Activated naive CD8-positive, alpha-beta T cell treated with anti-CD3 and anti-CD28 coated beads, Interleukin-2, amount 10 ng/mL, durations not matched to agents 7 days and 5 days (primary cell): ENCODE measurements at places on chromosomes 1 and 21.

- DNase-seq: no peak
These were observed 20.7 kb downstream of the RGS7 start for GRCh38 chr1:241336335-241336734.

DNA sequence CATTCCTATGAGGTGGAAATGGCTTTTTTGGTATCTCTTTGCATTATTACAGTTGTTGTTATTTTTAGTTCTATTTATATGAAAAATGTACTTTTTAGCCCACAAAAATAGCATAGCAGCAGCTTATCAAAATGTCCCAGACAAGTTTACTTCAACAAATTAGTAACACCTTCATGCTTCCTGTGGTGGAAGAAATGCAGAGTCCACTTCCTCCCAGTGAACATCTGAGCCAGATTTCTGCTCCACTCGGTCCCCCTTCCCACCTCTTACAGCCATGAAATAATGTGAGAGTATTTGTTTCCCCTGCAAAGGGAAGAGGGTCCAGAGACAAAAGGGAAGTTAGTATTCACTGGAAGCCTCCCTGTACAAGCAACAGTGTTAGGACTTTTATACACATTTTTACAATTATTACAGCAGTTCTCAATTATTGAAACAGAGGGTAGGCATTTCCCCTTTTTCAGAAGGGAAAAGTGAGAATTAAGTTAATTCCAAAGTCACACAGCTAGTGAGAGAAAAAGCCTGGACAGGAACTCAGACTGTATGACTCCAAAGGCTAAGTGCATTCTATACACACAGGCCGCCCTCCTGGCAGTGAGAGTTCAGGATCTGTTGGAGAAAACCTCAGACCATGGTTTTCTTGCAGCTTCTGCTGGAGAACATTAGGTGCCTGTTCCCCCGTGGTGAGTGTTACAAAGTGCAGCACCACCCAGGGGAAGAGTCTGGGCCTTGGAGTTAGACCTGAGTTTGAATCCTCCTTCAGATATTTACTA is 126.5 kb downstream of the PBX1 start:
- no peak for DNase-seq

DNA sequence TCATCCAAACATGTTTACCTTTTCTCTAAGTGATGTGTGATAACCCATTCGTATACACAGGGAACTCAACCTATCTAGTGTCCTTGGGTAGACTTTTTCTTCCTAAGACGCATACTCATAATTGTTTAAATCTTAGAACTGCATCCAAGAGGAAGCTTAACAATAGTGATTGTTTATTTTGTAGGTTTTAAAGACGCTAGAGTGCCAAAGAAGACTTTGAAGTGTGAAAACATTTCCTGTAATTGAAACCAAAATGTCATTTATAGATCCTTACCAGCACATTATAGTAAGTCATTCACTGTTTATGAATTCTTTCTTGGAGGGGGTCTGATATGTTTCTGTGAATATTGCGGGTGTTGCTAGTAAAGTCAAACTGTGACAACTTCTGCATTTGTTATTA is 25.4 kb downstream of the PLA2G4A start:
- DNase-seq: no peak

- DNase-seq: no peak
These were observed 75.6 kb downstream of the TAS1R2 start for GRCh38 chr1:18783705-18784481.

GRCh38 chr21:19236209-19236608 is 832.6 kb upstream of the TMPRSS15 start:
- no peak for DNase-seq

- DNase-seq: no peak
These were observed 171.7 kb downstream of the PRDM16 start for GRCh38 chr1:3240524-3241235.
